Effector CD4-positive, alpha-beta T cell (primary cell): ENCODE measurements at places on chromosomes 5 and 9.
A peak's percentile ranks its signal among the peaks of the same experiment; 100 is the strongest.

DNA sequence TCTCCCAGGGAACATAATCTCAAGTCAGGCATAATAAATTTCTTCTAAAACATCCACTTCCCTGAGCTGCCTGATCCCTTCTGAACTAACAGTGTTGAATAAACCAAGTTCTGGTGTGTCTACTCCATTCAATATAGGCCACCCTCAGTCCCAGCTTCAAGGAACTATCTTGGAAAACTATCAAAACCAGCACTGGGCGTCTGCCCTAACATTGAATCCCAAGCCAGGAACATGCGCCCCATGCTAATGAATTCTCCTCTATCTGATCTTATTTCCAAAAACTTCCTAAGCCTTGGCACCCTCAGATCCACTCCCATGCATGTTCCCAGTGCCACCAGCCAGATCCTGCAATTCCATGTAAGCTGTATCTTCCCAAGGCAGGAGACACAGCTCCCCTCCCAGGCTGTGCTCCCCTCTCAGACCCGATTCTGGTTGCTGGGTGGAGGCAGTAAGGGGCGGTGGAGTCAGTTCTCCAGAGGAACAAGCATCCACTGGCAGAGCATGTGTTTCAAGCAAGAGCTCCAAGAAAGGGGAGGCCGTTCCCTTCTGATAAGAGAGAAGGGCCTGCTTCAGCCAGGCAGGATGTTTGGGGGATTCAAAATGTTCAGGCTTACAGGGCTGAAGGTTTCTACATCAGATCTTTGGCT lies 13.1 kb upstream of the FOXI1 start:
- DNase-seq: no peak

DNA sequence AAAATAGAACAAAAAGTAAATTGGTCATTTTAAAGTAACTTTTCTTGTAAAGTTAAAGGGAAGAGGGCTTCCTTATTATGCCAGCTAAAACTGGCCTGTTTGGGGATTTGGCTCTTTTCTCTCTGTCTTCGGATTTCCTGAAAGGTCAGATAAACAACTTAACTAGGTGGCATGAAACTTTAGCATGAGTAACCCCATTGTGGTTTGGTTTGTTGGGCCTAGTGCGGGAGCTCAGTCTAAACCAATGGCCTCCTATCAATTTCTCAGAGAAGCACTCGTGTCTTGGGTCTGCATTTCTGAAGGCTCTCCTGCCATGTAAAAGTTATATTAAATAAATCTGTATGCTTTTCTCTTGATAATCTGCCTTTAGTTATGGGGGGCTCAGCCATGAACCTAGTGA lies 48.5 kb upstream of the ANKH start:
- no peak for DNase-seq

DNA sequence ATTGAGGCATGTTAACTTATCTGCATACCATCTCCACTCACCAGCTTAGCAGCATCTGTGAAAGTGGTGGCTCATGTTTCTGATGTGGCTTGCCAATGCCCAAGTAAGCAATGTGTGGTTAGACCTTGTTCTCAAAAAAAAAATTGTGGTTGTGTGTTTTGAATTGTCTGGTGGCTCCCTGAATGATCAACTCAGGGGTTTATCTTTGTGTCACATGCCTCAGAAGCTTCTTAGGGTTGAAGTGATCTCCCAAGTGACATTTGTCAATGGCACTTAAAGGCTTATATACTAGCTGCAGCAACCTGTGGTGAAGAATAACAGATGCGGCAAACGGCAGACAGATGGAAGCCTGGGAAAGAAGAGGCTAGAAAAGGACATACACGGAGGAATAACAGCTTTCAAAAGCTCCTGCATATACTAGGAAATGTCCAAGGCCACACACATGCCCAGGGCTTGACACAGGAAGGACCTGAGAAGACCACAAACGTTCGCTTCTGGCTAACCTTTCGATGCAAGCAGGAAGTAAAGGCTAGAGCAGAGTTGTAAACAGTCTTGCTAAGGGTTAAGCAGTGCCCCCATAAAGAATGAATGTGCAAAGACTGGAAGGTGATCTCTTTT lies 42.2 kb upstream of the FSD1L start:
- peak; percentile 33 for DNase-seq

DNA sequence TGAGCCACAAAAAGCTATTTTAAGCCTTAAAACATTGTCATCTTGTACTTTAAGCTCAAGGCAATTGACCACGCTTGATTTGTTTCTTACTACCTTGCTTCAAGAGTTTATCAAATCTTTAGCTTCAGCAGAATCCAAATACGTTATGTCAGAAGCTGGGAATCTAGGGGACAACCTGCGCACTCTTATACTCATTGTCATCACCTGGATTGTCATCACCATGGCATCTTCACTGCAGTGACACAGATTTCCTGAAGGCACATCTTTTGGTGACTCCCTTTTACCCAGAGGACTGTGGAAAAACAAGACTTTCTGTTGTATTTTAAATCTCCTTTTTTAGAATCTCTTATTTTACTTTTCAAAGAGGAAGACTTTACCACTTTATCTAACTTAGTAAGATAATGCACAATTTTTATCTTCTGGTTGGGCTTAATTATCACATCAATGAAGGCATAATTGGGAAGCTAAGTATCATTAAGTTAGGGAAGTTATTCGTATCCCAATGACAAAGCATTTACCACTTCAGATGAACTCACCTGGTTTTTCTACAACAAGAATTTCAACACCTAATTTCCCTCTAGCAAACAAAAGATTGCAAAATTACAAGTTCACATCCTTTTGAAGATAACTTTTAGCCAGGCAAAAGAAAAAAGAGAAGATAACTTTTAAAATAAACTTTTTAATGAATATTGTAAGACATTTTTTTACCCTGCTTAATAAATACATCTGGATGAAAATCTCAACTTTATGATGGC lies 162.0 kb downstream of the DOCK2 start:
- DNase-seq: no peak

- DNase-seq: no peak
Measured at GRCh38 chr9:105126226-105126625, 118.2 kb upstream of the SLC44A1 start.

GRCh38 chr5:176625966-176626875 lies 4.1 kb downstream of the SNCB start:
- DNase-seq: no peak

GRCh38 chr9:69696802-69697201 lies 24.6 kb upstream of the APBA1 start:
- DNase-seq: no peak

DNA sequence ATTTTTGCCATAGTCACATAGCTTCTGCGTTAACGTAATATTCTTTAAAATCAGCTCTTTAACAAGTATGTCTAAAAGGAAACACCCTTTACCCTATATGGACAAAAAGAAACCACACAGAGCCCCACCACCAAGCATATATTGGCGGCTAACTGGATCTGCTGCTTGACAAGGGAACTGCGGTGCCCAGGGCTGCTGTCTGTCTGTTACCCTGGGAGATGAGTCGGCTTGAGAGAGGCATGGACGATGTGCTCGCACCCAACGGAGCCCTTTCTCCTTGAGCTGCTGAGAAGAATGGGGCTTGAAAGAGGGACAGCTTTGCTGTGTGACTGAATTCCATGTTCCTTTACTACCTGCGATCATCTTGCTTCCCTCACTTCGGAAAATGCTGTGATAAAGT lies 158.6 kb upstream of the SHB start:
- no peak for DNase-seq

GRCh38 chr5:41218929-41219657 lies 5.8 kb upstream of the C6 start:
- DNase-seq: no peak

GRCh38 chr5:158856794-158857193 lies 242.9 kb downstream of the EBF1 start:
- no peak for DNase-seq

DNA sequence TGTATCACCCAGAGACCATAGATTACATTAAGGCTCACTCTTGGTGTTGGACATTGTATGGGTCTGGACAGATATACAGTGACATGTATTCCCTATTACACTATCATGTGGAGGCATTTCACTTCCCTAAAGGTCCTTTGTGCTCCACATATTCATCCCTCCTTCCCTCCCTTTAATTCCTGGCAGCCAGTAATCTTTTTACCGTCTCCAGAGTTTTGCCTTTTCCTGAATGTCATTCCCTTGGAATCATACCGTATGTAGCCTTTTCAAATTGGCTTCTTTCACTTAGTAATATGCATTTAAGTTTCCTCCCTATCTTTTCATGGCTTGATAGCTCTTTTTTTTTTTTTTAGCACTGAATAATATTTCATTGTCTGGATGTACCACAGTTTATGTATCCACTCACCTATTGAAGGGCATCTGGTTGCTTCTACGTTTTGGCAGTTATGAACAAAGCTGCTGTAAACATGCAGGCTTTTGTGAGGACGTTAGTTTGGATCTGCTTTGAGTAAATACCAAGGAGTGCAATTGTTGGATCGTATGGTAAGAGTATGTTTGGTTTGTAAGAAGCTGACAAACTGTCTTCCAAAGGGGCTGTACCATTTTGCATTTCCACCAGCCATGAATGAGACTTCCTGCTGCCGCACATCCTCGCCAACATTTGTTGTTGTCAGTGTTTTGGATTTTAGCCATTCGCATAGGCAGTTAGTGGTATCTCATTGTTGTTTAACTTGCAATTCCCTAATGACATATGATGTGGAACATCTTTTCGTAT lies 122.1 kb upstream of the SMIM23 start:
- no peak for DNase-seq

DNA sequence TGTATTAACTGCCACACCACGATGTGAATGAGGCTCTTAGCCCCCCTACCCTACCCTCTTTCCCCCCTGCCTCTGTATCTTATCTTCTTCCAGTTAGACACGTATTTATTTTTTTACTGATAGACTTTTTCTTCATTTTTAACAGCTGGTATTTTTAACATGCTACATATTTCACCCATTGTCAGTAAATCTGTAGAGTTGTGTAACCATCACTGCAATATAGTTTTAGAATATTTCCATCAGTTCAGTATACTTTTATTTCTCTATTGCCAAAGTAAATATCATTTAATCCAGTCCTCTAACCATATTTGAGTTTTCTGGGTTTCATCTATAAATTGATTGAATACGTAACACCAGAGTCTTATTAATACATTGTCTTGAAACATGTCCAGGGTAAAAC lies 62.8 kb downstream of the SPATA31C2 start:
- DNase-seq: no peak

- DNase-seq: no peak
Measured at GRCh38 chr9:69149321-69149807, 24.7 kb upstream of the TJP2 start.

DNA sequence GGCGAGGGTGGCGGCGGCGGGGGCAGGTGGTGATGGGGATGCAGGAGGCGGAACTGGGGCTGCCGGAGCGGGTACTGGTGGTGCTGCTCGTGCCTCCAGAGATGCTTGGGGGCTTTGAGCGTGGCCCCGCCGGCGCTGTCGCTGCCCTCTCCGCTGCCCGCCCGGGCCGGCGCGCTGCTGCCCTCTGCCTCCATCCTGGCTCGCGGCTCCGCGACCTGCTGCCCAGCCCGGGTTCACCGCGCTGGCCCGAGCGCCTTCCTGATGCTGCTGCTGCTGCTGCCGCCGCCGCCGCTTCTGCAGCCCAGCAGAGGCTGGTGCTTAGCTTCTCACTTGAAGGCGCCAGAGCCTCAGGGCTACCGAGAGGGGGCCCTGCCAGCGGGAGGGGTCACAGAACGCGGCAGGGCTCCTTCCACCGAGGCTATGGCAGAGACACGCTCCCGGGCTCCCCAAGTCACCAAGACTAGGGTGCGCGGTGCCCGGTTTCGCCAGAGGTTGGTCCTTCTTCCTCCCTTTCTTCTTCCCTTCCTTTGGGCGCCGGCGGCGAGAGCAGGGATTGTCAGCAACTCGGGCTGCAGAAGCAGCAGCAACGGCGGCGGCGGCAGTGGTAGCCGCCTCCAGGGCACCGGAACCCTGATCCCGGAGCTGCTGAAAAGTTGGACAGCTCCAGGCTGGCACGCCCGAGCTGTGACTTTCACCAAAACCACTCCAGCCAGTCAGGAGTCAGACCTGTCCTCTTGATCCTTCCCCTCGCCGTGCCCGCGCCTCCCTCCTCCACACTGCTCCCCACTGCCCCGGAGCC lies at the start of gene PDE4D:
Gene PDE4D (minus strand): TSS at position 298 of the 799 bp plus-strand sequence.
- no peak for DNase-seq

- no peak for DNase-seq
Measured at GRCh38 chr9:133892193-133892920, 99.8 kb downstream of the VAV2 start.

DNA sequence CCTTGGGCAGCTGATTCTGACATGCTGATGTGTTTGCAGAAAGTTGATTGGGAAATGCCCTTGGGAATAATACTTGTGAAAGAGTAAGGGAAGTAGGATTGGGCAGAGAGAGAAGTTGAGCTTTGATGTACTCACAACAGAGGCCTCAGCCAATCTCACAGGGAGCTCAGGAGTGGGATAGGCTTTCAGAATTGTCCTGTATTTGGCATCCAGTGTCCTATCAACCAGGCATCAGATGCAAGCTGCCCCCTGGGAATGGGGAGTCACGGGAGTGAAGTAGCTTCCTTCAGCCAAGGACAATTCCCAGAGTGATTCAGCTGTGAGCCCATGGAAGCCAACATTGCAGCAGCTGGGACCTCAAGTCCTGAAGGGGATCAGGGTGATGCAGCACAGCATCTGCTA lies 39.6 kb downstream of the DMAC1 start:
- DNase-seq: no peak

GRCh38 chr9:3180696-3181048 lies 336.8 kb upstream of the PUM3 start:
- no peak for DNase-seq

DNA sequence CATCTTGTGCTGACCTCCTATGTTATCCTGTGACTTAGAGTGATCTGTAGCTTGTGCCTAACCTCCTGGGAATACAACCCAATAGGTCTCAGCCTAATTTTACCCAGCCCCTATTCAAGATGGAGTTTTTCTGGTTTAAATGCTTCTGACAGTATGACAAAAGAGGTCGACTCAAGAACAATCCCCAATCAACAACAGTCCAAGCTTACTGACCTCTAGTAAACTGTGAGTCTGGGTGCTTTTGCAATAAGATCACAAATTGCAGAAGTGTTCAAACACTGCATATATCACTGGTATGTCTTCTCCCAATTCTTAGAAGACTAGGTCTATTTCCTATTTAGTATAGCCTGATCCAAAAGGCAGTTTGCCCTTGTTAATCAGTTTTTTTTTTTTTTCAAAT lies 323.5 kb upstream of the PTGER4 start:
- DNase-seq: no peak

- DNase-seq: no peak
Measured at GRCh38 chr5:64299805-64300204, 134.2 kb downstream of the RNF180 start.

DNA sequence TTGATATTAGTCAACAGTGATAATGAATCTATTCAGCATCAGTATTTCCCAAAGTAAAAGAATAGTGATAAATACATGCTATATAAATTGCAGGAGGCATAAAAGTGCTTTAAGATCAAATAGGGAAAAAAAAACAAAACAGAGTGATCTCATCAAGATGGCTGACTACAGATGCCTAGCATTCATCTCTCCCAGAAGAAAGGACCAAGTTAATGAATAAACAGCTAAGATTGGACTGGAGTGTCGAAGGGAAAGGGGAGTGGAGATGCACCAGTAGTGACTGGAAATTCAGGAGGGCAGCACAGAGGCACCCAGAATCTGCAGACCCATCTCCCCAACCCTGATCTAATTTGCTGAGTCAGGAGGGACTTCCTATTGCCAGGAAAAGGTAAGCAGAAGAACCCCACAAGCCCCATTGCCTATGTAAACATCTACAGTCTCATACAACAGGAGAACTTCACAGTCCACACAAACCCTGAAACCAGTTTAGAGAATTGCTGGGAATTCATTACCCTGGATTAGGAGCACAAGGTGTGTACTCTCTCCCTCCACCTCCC lies 699.4 kb downstream of the PTPRD start:
- no peak for DNase-seq
